ENCODE measurements at places on chromosomes 12 and 14.

- no peak for DNase-seq
Observed at GRCh38 chr12:24597580-24597979, 351.3 kb downstream of the BCAT1 start.

DNA sequence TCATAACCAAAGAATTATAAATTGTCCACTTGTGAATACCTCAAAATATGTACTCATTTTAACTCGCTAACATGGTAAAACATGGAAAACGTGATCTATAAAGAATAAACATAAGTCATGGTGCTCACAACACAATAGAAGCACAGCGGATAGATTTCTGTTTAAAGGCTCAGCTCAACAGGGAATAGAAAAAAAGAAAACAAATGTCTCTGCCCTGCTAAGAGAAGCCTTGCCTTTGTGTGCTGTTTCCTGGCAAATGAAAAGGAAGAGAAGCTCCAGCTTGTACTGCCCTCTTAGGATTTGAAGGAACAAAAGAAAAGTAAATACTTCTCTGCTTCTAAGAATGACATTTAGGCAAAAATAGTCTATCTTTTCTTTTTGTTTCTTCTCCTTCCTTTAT lies 121.0 kb upstream of the KRR1 start:
- no peak for DNase-seq

- no peak for DNase-seq
Observed at GRCh38 chr12:132399092-132400010, 70.0 kb upstream of the GALNT9 start.

DNA sequence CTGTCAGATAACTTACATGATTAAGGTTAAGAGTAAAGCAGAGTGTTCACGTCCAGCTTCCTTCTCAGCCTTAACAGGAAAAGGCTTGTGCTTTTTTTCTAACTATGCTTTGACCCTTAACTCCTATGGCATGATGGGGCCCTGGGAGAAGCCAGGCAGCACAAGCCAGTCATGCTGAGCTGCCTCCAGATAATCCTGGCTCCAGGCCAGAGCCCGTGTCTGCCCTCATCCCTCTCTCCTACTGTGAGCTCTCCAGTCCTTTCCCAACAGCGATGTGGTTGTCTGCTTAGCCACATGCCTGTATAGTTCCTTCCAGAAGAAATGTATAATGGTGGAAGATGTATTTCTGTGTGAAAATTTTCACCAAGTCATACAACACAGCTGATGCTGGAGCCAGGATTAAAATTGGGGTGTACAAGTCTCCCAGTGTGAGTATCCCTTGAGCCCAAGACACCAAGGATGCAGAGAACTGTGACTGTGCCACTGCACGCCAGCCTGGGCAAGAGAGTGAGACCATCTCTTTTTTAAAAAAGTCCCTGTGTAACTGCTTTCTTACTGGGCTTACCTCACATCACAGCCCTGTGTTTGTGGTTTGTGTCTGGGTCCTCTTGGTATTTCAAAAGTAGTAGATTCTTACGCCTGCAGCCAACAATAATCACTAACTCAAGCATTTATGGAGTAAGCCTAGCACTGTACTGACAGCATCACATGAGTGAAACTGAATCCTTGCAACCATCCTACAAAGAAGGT lies 7.9 kb upstream of the ITFG2 start:
- DNase-seq = no peak

DNA sequence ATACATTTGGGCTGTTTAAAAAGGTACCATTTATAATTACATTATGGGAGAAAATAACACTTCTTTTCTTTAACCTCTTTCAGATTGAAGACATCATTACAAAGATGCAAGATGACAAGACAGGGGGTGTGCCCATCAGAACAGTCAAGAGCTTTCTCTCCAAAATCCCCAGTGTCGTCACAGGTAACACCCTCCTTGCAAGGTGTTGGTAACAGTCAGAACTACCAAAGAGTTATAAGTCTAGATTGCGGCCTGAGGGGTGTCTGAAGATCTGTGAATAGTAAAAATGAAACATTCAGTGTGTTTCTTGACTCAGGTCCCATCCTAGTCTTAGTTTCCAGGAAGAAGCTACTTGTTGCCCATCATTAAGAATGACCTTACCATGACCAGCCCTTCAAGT lies 419.8 kb downstream of the RGS6 start:
- no peak for DNase-seq

GRCh38 chr12:28652239-28652638 lies 462.0 kb downstream of the CCDC91 start:
- DNase-seq = no peak

GRCh38 chr12:41476499-41477439 lies 288.6 kb downstream of the PDZRN4 start:
- no peak for DNase-seq

DNA sequence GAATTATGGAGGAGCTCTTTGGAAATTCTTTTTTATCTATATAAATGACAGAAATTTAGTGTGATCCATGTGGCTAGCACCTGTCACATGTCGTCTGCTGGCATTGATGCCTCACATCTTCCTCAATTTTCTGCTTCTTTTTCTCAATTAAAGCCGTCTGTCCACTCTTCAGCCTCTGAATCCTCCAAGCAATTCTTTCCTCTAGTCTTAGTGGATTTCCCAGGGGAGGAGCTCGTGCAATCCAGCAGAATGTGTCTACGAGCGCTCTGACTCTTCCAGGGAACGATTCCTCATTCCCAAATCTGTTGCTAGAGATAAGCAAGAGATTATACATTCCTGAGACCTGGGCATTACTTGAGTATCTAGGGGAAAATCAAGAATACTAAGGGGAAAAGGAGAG lies 176.6 kb downstream of the EMP1 start:
- DNase-seq = no peak

- peak; percentile 54 for DNase-seq
Observed at GRCh38 chr14:69648480-69649451, 37.4 kb downstream of the SUSD6 start.

- DNase-seq = no peak
Observed at GRCh38 chr14:100442498-100443490, 119.7 kb downstream of the SLC25A47 start.

DNA sequence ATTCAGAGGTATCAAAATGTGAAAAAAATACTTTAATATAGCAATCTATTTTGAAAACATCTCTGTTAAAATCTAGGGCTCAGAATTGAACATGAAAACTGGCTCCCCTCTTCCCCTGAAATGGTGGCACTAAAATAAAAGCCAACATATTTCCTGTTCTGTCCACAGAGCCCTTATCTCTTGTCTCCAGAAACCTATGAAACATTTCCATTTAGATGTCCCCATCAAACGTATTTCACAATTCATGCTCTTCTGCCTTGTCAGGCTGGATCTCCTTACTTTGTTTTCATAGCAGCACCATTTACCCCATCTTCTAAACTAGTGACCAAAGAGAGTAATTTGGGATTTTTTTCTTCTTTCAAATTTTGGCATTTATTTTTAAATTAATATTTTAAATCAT lies 42.4 kb downstream of the PDE3A start:
- DNase-seq = no peak

DNA sequence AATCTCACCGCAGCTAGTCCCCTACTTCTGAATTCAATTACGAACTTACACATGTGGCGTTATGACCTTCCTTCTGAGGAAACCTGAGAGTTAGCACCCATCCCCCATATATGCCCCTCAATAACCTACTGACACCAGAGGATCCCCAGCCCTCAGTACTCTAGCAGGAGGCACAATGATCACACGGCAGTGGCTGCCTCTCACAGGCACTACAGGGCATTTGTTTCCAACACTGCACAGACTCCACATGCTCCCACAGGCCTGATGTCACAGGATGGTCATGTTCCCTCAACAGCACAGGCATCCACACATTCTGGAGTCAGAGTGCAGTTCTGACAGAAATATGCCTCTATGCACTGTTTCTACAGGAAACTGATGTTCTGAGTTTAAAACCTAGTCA lies 17.4 kb downstream of the PPP1CC start:
- no peak for DNase-seq

DNA sequence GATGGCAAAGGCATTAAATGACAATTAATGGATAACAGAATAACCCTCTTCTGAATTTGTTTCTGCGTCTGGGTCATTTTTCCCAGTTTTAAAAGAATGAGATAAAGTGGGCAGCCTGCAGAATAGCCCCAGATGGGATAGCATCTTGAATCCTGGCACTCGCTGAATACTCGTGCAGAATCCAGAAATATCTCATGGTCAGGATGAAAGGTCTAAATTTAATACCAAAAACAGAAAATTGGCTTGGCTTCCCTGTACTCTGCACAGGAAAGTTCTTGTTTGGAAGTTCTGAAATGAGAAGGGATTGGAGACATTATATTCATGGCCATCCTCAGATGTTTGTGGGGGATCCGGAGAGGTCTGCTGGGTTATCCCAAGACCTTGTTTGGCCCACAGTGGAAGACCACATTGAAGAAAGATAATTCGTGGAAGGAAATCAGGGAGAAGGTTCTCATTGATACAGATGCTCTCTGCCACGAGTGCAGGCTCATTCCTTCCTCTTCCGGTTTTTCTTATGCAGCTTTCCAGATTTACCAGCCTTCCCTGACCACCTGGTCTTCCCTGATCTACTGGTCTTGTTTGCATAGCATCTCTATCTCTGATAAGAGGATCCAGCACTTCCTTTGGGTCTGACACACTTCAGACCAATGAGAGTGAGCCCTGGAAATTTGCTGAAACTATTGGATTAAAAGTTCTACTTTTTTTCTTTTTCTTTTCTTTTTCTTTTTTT lies 6.0 kb upstream of the IFT81 start:
- DNase-seq = no peak

GRCh38 chr12:30729547-30729946 lies 25.2 kb downstream of the CAPRIN2 start:
- DNase-seq = no peak

DNA sequence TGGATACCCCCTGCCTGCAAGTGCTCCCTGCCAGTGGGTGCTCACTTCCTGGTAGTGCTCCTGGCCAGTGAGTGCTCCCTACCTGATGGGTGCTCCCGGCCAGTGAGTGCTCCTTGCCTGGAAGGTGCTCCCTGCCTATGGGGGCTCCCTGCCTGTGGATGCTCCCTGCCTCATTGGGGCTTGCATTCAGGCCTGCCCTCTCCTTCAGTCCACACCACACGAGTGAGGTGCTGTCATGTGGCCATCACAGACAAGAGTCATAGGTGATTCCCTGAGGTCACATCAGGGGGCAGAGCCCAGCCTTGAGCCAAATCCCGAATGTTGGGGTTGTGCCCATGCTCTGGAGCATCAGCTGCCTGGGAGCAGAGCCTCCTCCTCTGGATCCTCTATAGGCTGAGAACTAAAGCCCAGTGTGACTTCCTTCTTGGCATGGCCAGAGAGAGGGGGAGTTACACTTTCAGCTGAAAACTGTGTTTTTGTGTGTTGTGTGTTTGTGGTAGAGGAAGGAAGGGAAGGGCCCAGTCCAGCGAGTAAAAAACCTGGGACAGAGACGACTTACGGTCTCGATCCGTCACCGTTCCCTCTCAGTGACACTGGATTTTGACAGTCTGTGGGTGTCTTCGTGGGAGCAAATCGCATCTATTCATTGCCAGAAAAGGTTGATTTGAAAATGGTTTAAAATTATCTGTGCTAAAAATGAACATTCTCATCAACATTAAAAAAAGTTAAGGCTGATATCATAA lies 136.0 kb downstream of the ADGRD1 start:
- no peak for DNase-seq

DNA sequence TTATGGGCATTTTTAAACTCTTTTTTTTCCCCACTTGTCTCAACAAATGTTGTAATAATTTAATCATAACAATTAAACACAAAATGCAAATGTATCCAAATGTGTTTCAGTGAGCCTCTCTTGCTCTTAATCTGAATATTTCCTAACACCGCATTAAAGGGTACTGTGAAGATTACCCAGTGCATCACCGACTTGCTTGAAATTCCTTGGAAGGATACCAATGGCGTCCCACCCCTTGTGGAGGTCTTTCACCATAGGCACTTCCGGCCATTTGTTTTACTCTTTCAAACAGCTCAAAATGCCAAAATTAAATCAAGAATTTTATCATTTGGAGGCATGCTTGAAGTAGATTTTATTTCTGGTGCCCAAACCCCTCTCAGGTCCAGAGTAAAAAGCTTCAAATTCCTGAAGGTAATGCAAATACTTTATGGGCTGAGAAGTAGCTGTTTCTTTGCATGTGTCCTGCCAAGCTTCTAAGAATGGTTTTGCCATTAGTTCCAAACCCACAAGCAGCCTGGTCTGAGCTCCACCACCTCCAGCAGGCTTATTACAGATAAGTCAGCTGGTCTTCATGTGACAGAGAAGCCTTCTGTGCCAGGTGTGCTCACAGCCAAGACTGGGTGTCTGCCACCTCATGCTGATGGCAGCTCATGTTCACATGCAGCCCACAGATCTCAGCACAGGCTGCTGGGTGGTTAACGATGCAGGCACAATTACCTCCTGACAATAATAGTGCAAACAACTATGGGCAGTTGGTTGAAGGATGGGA lies 16.4 kb upstream of the NUDT4 start:
- DNase-seq = peak; percentile 49

DNA sequence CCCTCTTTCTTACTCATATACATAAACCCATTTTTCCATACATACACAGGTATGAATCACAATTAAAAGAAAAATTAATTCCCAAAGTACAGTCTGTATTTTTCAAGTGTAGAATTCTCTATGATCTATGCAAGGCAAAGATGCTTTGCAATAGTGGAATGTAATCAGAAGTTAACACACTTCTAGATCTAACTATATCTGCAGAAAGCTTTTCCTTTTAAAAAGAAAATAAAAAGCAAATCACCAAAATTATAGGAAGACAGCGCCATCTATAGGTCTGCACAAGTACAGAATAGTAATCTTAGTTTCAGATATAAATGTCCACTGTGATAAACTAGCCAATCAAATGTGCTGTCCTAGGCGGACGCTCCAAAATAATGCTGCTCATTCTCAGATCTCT lies 22.0 kb downstream of the SLC25A21 start:
- DNase-seq = peak; percentile 49

GRCh38 chr14:83421711-83422110 lies 1888.1 kb upstream of the SEL1L start:
- DNase-seq = no peak

- DNase-seq = no peak
Observed at GRCh38 chr12:30945443-30946164, 19.1 kb downstream of the TSPAN11 start.

GRCh38 chr14:52071675-52072074 lies 2.8 kb upstream of the NID2 start:
- peak; percentile 9 for DNase-seq

DNA sequence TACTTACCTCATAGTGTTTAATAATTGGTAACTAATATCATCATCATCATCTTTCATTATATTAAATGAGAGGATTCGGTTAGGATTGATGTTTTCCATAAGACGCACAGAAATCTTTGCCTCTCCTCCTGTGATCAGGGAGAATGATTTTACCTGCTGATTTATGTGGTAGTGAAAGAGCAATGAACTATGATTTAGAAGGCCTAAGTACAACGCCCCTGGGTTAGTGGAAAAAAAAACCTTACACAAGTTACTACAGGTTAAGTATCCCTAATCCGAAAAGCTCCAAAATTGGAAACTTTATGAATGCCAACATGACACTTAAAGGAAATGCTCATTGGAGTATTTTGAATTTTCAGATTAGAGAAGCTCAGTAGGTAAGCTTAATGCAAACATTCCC lies 55.8 kb downstream of the ARID2 start:
- no peak for DNase-seq

DNA sequence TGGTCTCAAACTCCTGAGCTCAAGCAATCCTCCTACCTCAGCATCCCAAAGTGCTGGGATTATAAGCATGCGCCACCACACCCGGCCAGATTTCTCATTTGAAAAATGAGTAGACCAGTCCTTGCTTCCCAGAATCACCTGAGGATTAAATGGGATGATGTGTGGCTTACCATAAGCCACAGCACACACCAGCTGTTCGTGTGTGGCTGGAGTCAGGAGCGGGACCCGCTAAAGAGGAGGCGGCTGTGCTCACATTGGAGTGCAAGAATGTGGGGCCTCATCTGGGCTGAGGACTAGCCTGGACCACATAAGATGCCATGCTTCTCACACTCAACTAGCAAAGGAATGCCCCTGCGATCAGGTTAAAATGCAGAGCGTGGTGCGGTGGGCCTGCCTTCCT lies 6.7 kb upstream of the ALDH2 start:
- no peak for DNase-seq
